ENCODE measurements at places on chromosomes 7 and 10.

DNA sequence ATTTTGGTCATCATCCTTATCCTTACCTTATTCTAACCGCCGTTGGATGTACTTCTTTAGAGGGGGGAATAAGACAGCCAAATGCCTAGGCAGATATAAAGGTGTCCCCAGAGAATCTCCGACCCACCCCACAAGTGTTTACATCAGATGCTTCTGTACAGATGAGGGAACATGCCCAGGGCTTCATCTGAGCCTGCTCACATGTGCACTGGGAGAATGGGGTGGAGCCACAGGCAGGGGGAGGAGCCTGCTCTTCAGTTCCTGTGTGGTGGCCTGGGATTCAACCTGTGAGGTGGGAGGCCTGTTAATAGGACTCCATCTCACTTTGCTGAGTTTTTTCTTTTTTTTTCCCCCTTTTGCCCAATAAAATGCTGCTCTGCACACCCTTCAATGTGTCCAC is 27.6 kb upstream of the OPTN start:
- no peak for DNase-seq

DNA sequence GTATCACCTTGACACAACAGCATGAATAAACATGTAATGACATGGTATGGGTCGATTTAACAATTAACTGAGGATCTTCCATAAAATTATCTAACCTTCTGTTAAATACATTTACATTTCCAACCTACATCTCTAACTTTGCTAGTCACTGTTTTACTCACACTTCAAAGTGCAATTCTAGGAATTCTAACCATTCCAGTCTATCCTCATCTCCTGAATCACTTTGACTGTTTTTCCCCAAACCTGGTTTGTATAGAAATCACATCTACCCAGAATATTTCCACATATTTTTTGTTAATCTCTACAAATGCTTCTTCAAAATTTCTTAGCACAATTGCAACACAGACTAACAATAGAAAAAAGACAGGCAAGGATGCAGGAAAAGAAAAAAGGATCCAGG is 6.2 kb downstream of the ABI1 start:
- no peak for DNase-seq

DNA sequence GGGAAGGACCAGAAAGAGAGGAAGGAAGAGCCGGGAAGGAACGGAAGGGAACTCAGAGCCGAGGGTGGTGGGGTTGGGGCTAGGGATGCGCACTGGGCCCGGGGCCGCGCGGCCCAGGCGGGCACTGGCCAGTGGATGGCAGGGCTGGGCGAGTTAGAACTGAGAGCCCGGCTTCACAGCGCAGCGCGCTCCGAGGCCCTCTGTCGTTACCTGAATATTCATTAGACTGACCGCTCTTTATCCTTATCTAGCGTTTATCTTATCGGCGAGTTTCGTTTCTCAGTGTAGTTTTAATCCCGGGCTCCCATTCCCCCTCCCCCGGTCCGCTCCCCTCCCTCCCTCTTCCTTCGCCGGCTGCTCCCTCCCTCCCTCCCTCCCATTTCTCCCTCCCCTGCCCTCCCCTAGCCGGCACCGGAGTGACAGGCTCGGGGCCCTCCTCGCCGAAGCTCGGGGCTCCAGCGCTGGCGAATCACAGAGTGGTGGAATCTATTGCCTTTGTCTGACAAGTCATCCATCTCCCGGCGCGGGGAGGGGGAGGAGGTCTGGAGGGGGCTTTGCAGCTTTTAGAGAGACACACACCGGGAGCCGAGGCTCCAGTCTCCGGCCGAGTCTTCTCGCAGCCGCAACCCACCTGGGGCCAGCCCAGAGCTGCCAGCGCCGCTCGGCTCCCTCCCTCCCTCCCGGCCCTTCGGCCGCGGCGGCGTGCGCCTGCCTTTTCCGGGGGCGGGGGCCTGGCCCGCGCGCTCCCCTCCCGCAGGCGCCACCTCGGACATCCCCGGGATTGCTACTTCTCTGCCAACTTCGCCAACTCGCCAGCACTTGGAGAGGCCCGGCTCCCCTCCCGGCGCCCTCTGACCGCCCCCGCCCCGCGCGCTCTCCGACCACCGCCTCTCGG is at the start of gene PAX2:
Gene PAX2 (plus strand): TSS at position 596 of the 895 bp plus-strand sequence. CDS start 679 bp downstream, outside the sequence.
- DNase-seq = no peak

DNA sequence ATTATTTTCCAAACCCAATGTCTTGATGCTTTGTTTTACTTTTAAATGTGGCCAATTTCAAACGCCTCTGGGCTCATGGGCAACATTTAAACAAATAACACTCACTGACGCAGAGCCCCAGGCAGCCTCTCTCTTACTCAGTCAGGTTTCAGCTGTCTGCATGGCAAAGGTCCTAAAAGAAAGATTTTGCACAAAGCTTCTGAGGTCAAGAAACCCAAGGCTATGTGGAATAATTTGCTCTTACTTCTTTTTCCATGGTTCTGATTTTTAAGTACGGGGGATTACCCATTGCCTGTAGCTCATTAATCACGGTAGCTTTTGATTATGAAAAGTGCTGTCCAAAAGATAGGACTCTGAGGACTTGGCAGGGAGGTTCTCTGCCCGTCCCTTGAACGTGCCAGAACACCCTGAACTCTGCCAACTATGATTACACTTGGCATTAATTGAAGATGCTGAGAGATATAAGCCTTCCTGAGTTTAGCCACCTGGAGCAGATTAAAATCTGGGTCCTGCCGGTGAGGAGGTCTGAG is 14.1 kb upstream of the MSRB2 start:
- DNase-seq = no peak

GRCh38 chr10:19629567-19629966 is 186.7 kb upstream of the PLXDC2 start:
- DNase-seq = no peak

- DNase-seq = no peak
These were observed 63.7 kb upstream of the BAIAP2L1 start for GRCh38 chr7:98464558-98464940.
